PC-9 (cell line): ENCODE measurements at places on chromosomes 7 and 10. TPM values are rescaled to one million over a fixed set of nuclear protein-coding genes. Genes with fewer than 3 reads are reported as not detected.

The HHEX gene
- total RNA-seq, result 5.8 and 7.8 TPM in 2 replicates

The CDH23 gene
- total RNA-seq, result 7.8 and 13.3 TPM in 2 replicates

- no peak for DNase-seq
These were observed 76.3 kb downstream of the CLIP2 start for GRCh38 chr7:74365322-74366022.

The RGR gene
- not detected in 2 replicates for total RNA-seq

The TMEM26 gene
- not detected in 2 replicates for total RNA-seq

- DNase-seq, result no peak
These were observed 52.2 kb upstream of the SEC61G start for GRCh38 chr7:54811041-54811845.

DNA sequence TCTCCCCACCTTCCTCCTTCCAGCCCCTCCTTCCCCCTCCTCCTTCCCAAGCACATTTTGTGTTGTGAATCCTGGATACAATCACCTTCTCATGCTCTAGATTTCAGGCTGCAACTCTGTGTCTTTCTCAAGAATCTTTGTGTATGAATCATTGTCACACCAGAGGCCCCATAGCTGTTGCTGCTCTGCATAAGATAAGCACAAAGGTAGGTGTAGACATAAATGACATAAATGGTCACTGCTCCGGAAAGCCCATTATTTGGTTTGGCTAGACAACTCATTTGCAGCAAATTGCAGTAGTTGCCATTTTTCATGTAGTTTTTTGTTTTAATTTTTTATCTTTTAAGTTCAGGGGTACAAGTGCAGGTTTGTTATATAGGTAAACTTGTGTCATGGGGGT is 216.3 kb upstream of the NRP1 start:
- no peak for DNase-seq

DNA sequence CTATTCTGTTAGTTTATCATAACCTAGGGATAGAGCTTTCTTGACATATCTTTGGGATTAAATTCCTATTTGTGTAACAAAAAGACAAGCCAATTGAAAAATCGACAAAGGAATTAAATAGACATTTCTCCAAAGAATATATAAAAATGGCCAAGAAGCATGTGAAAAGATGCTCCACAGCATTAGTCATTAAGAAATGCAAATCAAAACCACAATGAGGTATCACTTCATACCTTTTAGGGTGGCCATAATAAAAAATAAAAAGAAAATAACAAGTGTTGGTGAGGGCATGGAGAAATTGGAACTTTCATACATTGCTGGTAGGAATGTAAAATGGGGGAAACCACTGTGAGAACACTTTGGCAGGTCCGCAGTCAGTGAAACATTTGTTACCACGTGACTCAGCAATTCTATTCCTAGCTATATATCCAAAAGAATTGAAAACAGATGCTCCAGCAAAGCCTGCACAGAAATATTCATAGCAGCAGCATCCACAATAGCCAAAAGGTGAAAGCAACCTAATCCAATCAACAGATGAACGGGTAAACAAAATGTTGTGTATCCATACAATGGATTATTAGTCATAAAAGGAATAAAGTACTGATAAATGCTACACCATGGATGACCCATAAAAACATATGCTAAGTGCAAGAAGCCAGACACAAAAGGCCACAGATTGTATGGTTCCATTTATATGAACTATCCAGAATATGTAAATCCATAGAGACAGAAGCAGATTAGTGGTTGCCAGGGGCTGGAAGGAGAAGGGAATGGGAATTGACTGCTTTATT is 20.5 kb downstream of the SPAG6 start:
- no peak for DNase-seq

The CRHR2 gene
- not detected in 2 replicates for total RNA-seq

The CALN1 gene
- total RNA-seq, result not detected in 2 replicates

The OR2A12 gene
- not detected in 2 replicates for total RNA-seq

- DNase-seq, result no peak
These were observed 6.2 kb downstream of the PIK3AP1 start for GRCh38 chr10:96714031-96714590.

The LRCH4 gene
- 86.6 and 89.6 TPM in 2 replicates for total RNA-seq
